ENCODE measurements at places on chromosomes 2 and 18.

DNA sequence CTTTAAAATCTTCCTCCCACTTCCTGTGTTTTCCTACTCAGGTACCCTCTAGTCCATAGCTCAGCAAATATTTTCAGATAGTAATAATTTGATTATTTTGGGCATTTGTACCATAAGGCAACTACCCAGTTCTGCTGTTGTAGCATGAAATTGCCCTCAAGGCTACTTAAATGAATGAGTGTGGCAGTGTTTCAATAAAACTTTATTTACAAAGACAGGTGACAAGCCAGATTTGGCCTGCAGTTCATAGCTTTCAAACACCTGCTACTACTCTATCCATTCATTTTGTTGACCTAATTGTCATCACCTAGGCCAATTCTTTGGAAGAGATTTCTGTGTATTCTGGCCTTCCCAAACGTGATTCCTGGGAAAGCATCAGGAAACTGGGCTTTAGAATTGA is 28.9 kb downstream of the NYAP2 start:
- DNase-seq: no peak

DNA sequence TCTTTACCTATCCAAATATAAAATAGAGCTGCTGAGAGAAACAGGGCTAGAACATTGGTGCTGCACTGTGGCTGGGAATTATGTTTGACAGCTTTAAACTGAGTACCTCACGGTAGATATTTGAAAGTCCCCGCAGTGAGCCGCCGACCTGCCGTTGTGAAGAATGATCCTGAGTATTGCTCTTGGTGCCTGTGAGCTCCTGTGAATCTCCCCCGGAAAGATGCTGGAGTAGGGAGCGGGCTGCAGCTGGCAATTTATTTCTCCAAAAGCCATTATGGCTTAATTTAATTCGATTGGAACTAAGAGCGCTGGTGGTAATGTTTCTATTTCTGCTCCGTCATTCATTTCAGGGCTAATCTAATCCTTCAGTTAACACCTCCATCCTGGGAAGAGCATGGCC is 129.4 kb upstream of the TPO start:
- DNase-seq: no peak

- DNase-seq: no peak
Observed at GRCh38 chr2:214465363-214466146, 54.7 kb downstream of the VWC2L start.

DNA sequence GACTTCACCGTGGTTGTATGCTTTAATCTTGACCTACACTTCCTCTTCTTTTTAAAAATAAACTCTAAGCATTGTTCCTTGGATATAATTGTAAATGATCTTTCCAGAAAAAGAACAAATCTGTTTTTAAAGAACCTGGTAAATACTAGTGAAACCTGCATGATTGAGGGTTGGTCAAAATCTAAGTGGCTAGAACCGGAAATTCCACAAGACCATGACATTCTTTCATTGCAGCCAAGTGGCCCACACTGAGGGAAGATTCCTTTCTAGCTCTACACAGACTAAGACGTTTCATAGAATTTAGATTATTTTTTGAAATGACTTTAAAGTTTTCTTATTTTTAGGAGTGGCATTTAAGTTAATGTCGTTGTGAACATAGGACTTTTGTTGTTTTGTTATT is 356.7 kb downstream of the NYAP2 start:
- DNase-seq: no peak

GRCh38 chr18:36031407-36031806 is 36.0 kb downstream of the RPRD1A start:
- no peak for DNase-seq

DNA sequence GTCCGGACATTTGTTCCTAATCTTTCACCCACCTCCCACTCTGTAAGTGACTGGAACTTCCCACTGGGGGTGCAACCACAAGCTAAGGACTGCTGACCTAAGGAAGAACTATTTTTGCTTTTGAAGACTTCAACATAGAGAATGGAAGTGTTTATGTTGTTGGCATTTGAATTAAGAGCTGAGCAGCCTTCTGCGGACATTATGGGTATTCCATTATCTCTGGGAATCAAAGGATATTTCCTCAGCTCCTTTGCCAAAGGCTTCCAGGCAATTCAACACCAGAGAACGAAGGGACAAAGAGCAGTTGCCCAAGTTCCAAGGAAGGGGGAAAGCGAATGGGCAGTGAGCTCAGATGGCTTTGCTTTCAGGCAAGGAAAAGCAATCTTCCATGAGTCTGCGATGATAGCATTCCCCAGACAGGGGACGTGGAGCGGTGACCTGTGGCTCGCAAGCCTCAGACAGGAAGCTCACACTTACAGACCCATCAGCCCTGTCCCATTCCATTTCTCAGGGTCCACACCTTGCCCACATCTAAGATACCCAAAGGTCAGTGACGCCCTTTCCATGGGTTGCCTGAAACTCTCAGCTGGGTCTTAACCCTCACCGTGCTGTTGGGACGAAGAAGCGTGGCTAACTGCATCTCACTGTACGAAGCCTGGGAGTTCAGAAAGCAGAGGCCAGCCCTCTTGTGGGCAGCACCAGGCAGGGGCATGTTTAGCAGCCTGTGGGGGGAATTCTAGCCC is 116.8 kb downstream of the COPS8 start:
- DNase-seq: no peak

DNA sequence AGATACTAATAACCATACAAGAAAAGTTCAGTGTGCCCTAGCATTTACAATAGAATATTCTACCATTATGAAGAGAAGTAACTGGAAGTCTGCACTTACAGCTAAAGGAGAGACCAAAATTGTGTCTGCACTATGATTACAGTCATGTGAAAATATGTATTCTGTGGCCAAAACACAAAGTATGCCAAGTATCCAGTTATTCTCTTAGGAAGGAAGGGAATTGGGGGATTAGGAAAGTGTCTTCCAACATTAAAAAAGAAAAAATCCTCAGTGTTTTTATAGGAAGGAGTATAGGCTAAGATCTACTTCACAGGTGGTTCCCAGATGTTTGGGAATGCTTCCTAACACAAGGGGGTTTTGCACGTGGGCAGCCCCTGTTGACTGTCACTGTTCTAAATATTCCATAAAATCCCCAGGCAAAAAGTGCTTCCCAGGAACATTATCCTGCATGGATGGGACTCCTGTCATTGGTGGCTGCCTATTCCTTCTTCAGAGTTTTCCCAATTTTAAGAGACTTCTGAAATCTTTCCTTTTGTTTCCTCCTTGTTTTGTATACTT is 180.2 kb upstream of the KLHL29 start:
- no peak for DNase-seq

GRCh38 chr2:216492597-216493333 is 5.9 kb upstream of the RPL37A start:
- no peak for DNase-seq

- no peak for DNase-seq
Observed at GRCh38 chr2:233422649-233423551, 68.6 kb downstream of the DGKD start.

- no peak for DNase-seq
Observed at GRCh38 chr2:54763636-54764291, 40.3 kb downstream of the EML6 start.
